ENCODE measurements at places on chromosomes 2 and 18. TPM values are rescaled to one million over a fixed set of nuclear protein-coding genes. Genes with fewer than 3 reads are reported as not detected.

DNA sequence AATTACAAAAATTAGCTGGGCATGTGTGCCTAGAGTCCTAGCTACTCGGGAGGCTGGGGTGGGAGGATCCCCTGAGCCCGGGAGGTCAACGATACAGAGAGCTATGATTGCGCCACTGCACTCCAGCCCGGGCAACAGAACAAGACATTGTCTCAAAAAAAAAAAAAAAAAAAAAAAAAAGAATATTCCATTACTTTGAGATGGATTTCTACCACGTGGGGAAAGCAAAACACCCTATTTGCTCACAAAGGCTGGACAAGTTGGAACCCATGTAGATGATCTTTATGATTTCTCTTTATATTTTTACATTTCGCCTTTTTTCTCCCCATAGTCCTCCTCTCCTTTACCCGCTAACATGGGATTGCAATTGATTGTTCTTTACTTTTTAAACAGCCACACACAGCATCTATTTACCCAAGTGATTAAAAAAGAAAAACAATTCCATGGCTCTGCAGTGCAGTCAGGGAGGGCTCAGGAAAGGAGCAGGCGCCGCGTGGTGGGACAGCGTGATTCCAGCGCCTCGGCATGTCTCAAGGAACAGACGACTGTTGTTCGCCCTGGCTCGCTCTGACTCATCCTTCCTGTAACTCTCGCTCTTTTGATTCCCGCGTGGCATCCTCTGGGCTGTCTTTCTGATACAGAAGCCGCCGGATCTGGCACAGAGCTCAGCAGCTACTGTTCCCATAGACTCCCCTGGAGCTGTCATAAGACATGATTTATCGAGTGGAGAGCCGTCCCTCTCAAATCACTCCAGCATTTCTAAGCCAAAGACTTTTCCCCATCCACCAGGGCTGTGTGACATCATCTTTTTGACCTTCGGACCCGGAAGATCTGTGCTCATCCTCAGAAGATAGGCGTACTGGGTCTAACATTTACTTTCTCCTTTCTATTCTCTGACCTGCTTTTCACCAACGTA is 230.4 kb upstream of the AGAP1 start:
- DNase-seq, result peak; percentile 93

DNA sequence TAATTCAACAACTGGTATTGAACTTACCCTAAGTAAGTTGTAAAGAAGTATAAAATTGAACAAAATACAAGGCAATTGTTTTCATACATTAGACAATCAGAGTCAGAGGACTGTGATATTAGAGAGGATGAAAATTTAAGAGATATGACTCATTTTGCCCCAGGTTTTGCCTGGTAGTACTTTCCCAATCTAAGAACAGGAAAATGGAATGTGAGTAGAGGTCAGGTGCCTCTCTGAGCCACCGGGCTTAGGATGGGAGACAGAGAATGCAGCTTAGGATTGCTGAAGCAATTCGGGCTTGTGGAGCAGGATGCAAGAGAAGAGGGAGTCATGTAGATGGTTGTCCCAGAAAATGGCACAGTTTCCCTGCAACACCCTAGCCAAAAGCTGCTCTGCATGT is 219.7 kb upstream of the CHST9 start:
- DNase-seq, result no peak

DNA sequence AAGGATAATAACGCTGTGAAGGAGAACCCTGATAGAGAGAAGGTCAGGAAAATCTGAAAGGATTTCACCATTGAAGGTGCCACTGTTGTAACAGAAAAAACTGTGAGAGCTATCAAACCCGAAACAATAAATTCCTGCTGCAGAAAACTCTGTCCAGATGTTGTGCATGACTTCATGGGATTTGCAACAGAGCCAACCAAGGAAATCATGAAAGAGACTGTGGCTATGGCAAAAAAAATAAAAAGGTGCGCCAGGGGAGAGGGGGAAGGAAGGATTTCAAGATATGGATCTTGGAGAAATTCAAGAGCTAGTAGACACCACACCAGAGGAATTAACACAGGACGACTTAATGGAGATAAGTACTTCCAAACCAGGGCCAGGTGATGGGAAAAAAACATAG is 88.0 kb downstream of the LDLRAD4 start:
- DNase-seq, result no peak

- no peak for DNase-seq
Measured at GRCh38 chr2:231684314-231685223, 23.8 kb upstream of the PTMA start.

GRCh38 chr18:34491719-34492118 is 218.4 kb upstream of the DTNA start:
- no peak for DNase-seq

- no peak for DNase-seq
Measured at GRCh38 chr2:202147775-202148174, 74.7 kb downstream of the KIAA2012 start.

GRCh38 chr2:104703669-104704068 is 150.2 kb upstream of the POU3F3 start:
- no peak for DNase-seq

- no peak for DNase-seq
Measured at GRCh38 chr18:57575542-57575941, 11.0 kb downstream of the FECH start.

Gene UGT1A10
- total RNA-seq, result 0.36 TPM

Gene GRHL1
- total RNA-seq, result 134 TPM

Gene MARCHF4
- total RNA-seq, result not detected

Gene FOXI3
- not detected for total RNA-seq

Gene FEV
- total RNA-seq, result not detected

Gene C2orf80
- total RNA-seq, result not detected
